Kidney capillary endothelial cell (primary cell): ENCODE measurements at places on chromosomes 5 and 9.

DNA sequence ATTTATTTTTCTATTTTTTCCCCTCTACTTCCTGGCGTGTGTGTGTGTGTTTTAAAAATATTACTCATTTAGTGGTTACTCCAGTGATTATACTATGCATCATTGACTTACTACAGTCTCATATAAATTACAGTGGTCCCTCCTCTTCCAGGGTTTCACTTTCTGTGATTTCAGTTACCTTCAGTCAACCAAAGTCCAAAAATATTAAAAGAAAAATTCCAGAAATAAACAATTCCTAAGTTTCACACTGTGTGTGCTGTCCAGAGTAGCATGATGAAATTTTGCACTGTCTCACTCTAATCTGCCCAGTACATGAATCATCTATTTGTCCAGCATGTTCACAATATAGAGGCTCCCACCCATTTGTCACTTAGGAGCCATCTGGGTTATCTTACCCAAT lies 47.4 kb upstream of the CCDC112 start:
- DNase-seq = no peak

DNA sequence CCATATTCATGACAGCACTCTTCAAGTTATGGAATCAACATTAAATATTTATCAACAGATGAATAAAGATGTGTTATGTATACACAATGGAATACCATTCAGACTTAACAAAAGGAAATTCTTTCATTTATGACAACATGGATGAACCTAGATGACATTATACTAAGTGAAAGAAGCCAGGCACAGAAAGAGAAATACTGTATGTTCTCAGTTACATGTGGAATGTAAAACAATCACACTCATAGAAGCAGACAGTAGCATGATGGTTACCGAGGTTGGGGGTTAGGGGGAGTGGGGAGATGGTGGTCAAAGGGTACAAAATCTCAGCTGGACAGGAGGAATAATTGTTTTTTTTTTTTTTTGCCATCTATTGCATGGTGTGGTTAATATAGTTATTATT lies 431.9 kb downstream of the DMAC1 start:
- DNase-seq = no peak

GRCh38 chr9:136310273-136311030 lies 6.6 kb upstream of the CCDC187 start:
- DNase-seq = no peak

DNA sequence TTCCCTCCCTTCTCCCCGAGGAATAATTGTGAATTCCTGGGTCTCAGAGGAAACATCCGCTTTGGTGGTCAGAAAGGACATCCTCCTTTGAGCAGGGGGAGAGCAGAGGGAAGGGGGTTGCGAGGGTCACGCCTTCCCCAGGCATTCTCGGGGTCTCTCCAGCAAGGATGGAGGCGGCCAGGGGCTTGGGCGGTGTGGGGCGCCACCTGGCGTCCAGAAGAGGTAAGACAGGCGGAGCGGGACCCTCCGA lies 129.1 kb downstream of the KCNIP1 start:
- no peak for DNase-seq

DNA sequence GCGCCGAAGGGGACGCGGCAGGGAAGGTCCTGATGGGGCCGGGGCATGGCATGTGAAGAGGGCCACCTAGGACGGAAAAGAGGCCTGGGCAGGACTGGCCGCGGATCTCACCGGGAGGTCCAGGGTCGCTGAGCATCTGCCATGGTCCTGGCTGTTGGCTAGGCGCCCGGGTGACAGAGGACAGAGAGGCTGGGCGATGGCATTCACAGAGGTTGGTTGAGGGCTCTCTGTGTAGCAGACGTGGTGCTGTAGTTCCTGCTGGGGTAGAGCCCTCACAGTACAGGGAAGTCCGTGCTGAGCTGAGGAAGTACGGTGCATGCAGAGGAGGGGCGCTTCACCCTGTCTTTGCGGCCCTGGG lies 427 bp downstream of the PCYOX1L start:
- DNase-seq = no peak

DNA sequence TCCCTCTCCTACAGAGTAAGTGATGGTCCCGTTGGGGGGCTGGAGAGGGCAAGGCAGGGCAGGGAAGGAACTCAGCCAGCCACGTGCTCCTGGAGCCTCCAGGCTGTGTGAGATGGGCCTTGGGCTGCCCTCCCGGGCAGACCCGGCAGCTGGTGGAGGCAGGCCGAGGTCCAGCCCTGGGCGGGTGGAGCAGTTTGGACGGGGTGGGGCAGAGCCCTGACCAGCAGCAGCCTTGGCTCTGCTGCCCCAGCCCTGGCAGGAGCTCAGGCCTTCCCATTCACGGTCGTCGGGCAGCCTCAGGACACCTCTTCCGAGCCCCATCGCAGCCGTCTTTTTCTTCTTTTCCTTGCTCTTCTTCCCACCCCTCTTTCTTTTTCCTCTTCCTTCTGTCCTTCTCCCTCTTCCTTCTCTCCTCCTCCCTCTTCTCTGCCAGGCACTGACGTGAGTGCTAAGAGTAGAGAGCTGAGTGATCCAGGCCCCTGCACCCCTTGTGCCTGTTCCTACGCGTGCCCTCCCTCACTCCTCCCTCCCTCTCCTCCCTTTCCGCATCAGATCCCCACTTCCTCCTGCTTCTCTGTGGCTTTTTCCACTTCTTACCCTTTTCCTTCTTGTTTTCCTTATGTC lies 42.8 kb downstream of the AMBP start:
- DNase-seq = no peak

GRCh38 chr9:28287455-28287854 lies 714.2 kb upstream of the C9orf72 start:
- no peak for DNase-seq

GRCh38 chr9:16683326-16683725 lies 187.1 kb downstream of the BNC2 start:
- peak; percentile 52 for DNase-seq

DNA sequence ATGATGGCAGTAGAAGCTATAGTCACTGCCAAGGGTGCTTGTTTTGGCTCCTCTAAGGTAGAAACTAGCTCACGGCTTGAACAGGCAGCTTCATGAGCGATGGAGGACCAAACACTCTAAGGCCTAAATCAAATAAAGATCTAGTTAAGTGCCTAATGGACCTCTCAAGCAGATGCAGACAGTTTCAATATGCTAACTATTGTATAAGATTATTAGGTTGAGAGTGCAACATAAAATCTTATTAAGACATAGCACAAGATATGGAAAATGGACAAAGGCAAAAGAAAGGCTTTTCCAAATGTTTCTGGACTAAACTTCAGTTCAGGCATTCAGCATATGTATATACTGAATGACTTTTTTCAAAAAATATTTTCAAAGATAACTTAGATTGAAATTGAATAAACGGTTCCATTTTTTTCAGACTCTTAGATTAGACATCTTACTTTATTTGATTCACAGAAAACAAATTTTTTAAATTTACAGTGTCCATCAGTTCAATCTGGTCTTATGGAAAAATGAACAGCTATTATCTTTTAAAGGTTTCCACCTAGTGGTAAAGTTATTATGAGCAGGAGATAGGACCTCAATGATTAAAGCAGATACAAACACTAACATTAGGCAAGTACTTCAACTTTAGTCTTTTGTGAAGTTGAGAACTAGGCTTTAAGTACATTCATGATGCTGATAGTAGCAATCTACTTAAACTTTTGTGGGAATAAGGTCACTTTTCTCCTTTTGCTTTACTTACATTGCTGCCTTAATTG lies 1167.7 kb downstream of the MAT2B start:
- DNase-seq = no peak

DNA sequence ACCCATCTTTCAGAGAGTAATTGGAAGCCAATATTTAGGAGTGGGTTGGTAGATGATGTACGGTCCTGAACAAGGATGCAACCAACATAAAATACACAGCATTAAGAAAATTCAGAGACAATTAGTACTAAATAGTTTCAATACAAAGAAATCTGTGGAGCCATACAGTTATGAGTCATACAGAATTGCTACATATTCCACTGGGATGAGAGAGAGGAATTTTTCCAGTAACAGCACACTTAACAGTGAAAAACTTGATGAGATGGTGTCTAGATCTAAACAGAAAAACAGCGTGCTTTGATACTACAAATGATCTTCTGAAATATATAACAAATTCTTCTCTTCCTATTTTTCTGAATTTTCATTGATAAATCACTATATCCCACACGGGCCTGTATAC lies 1999.3 kb upstream of the CDH9 start:
- no peak for DNase-seq

GRCh38 chr5:5418764-5419163 lies 3.7 kb upstream of the ICE1 start:
- no peak for DNase-seq
